ENCODE measurements at places on chromosomes 4 and X.

DNA sequence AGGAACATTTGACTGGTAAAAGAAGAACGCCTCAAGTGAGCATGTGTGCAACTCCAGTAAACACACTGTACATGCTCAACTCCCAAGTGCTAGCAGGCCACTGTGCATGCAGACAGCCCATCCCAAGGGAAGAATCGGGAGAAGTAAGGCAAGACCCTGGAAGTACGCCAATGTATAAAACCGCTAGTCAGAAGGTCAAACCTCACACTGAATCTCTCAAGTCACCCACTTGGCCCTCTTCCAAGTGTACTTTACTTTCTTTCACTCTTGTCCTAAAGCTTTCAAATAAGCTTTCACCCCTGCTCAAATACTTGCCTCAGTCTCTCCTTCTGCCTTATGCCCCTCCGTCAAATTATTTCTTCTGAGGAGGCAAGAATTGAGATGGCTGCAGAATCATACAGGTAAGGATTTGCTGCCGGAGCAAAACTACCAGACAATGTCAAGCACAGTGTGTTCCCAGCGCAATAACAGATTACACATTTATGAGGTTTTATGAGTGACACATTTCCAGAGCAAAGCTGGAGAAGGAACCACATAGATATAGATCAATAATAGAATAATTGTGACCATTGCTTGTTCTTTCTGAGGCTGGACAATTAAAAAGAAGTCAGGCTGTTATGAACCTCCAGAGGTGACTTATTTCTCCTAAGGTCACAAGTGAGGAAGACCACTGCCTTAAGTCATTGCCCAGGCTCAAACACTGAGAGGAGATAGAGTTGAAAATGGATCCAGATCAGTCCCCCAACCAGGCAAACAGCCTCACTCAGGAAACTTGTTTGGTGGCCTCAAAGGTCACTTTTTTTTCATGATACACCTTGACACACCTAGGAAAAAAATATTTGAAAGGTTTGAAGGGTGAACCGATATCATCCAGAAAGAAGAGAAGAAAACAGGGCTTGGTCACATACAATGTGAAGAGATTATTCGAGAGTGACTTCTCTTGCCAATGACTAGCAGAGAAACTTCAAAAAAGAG is 26.3 kb downstream of the CXCL1 start:
- no peak for DNase-seq
- no peaks in the 10 kb centered on the region for H3K27me3 ChIP-seq
- peaks cover 23% of the 10 kb centered on the region for H3K4me1 ChIP-seq
- H3K27ac ChIP-seq, result no peak overlapping the region

DNA sequence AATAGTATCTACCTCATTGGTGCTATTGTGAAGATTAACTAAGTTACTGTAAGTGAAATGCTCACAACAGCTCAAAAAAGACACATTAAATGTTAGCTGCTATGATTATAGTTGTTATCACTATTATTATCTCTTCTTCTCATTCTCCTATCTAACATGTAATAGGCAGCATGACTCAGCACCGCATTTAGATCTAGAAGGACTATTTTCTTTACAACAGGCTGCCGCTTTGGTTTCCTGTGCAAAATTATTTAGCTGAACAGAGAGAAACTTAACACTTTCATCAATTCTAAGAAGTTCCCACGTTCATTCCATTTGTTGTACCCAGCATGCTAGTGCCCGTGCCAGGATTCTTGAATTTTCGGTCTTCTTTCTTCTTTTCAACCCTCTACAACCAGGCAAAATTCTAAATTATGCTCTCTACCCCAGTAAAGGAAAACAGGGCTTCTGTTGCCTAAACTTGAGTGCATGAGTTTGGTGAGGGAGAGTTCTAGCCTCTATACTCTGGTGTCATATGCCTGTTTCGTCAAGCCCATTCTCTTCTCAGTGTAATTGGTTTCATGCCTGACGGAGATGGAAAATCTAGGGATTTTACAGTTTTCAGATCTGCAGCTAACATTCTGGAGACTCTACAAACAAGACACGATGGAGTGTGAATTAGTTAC is 378.9 kb downstream of the PPP1R2C start:
- H3K27me3 ChIP-seq, result no peaks in the 10 kb centered on the region
- peaks cover 1% of the 10 kb centered on the region for H3K4me1 ChIP-seq
- no peak for DNase-seq
- H3K27ac ChIP-seq, result no peak overlapping the region

DNA sequence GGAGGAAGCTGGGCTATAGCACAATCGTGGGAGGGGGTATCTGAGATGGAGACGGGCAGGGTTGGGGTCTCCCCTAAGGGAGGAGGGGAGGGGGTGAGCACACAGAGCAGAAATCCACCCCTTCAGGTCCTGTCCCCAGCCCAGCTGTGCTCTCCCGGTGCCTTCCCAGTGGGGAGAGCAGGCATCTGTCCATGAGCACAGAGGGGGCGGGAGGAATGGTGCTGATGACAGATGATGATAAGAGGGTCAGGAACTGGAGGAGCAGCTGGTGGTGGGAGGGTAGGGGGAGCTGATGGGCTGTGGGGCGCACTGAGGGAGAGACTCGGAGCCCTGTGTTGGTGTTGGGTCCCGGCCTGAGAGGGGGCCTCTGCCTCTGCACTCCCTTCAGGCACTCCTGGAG is 8.6 kb downstream of the ATP2B3 start:
- H3K4me3 ChIP-seq, result no peak overlapping the region
- no peak overlapping the region for H3K27ac ChIP-seq
- peaks cover 16% of the 10 kb centered on the region for H3K27me3 ChIP-seq
- no peaks in the 10 kb centered on the region for H3K4me1 ChIP-seq
- no peaks in the 10 kb centered on the region for H3K36me3 ChIP-seq
- no peak for DNase-seq

DNA sequence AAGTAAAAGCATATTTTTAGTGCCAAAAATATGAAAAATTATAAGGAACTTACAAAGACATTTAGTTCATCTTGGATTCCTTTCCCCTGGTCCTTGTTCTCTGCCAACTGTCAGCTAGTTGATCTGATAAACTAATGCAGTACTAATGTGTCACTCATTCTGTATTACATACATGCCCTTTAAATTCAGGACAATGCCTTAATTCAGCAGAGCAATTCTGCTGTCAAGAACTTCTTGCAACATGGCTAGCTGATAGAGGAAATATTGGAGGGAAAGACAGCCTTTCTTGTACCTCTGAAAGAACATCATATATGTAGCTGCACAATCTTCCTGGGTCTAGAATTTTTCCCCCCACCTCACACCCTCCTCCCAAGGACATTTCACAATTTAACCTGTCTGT is 480.1 kb downstream of the RPA4 start:
- no peak overlapping the region for H3K4me3 ChIP-seq
- no peaks in the 10 kb centered on the region for H3K36me3 ChIP-seq
- no peaks in the 10 kb centered on the region for H3K27me3 ChIP-seq
- peaks cover 7% of the 10 kb centered on the region for H3K4me1 ChIP-seq

GRCh38 chrX:142296421-142296820 is 91.3 kb upstream of the MAGEC2 start:
- no peak overlapping the region for H3K4me3 ChIP-seq
- H3K4me1 ChIP-seq, result peaks cover 2% of the 10 kb centered on the region
- H3K27me3 ChIP-seq, result no peaks in the 10 kb centered on the region
- DNase-seq, result no peak
- no peaks in the 10 kb centered on the region for H3K36me3 ChIP-seq

DNA sequence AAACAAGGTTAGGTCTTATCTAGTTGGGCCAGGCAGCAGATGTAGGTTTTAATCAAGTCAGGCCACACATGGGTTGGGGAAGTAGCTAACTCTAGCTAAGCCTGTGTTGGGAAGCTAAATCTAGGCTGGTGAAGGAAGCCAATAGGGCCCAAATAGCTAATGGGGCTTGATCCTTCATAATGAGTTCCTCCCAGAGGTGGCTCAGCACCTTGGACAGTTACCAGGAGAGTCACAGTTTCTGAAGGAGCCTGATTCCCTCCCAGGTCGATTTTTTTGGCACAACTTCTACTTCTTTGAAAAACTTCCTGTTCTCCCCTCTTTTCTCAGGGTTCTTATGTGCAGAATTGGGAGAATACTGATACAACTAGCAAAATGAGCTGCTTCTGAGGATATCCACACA is 242.5 kb upstream of the PRPS2 start:
- H3K36me3 ChIP-seq, result no peaks in the 10 kb centered on the region
- peak; percentile 23 for DNase-seq
- H3K27me3 ChIP-seq, result no peaks in the 10 kb centered on the region
- no peaks in the 10 kb centered on the region for H3K4me1 ChIP-seq
- no peak overlapping the region for H3K4me3 ChIP-seq
- no peak overlapping the region for H3K27ac ChIP-seq

GRCh38 chr4:139973616-139974015 is 180.4 kb downstream of the MAML3 start:
- no peak overlapping the region for H3K4me3 ChIP-seq
- no peak for DNase-seq
- H3K36me3 ChIP-seq, result no peaks in the 10 kb centered on the region
- peaks cover 15% of the 10 kb centered on the region for H3K4me1 ChIP-seq
- no peaks in the 10 kb centered on the region for H3K27me3 ChIP-seq

- no peak overlapping the region for H3K4me3 ChIP-seq
- no peaks in the 10 kb centered on the region for H3K4me1 ChIP-seq
- H3K36me3 ChIP-seq, result no peaks in the 10 kb centered on the region
- DNase-seq, result no peak
- H3K27ac ChIP-seq, result no peak overlapping the region
These were observed 49.2 kb upstream of the UGT2A1 start for GRCh38 chr4:69702201-69702600.

- peaks cover 21% of the 10 kb centered on the region for H3K27me3 ChIP-seq
- no peak overlapping the region for H3K27ac ChIP-seq
- H3K4me1 ChIP-seq, result peaks cover 16% of the 10 kb centered on the region
- no peak overlapping the region for H3K4me3 ChIP-seq
- peaks cover 11% of the 10 kb centered on the region for H3K36me3 ChIP-seq
- no peak for DNase-seq
These were observed 11.0 kb downstream of the SOD3 start for GRCh38 chr4:24806206-24806990.

DNA sequence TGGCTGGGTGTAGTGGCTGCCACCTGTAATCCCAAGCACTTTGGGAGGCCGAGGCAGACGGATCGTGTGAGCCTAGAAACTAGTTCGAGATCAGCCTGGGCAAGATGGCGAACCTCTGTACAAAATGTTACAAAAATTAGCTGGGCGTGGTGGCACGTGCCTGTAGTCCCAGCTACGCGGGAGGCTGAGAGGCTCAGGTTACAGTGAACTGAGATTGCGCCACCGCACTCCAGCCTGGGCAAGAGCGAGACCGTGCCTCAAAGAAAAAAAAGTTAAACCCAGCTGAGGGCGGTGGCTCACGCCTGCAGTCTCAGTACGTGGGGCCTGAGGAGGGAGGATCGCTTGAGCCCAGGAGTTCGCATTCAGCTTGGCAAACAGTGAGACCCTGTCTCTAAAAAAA is 1.1 kb downstream of the TKTL1 start:
- no peak overlapping the region for H3K27ac ChIP-seq
- no peaks in the 10 kb centered on the region for H3K4me1 ChIP-seq
- no peak overlapping the region for H3K4me3 ChIP-seq
- H3K36me3 ChIP-seq, result no peaks in the 10 kb centered on the region

- no peak overlapping the region for H3K4me3 ChIP-seq
- no peaks in the 10 kb centered on the region for H3K27me3 ChIP-seq
- H3K4me1 ChIP-seq, result no peaks in the 10 kb centered on the region
- no peak overlapping the region for H3K27ac ChIP-seq
- DNase-seq, result no peak
- H3K36me3 ChIP-seq, result peaks cover 5% of the 10 kb centered on the region
These were observed 1.5 kb downstream of the SRPK3 start for GRCh38 chrX:153782313-153782712.

DNA sequence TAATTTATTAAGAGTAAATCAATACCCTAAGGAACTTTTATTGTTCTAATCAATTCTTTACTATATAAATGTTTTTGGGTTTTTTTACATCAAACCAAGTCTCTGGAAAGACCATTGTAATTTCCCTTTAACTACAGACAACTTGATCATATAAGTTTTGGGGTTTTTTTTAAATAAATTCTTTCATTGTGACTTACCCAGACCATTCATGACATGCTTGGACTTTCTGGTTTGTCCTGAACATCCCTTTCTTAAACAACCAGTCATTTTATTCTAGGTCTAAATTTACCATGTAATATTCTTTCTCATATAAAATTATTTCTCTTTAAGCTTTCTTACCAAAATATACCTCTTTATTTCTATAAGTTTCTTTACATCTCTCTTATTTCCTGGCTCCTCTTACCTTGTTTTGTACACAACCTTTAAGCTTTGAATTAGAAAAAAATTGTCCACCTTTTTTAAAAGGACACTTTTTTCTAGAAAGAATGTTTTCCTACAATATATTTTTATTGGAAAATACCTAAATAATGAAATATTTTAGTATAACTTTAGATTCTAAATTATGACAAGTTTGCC is 8.4 kb downstream of the CNGA1 start:
- H3K4me3 ChIP-seq, result no peak overlapping the region
- DNase-seq, result no peak
- no peaks in the 10 kb centered on the region for H3K27me3 ChIP-seq
- peaks cover 34% of the 10 kb centered on the region for H3K36me3 ChIP-seq

- H3K4me1 ChIP-seq, result peaks cover 17% of the 10 kb centered on the region
- no peak overlapping the region for H3K4me3 ChIP-seq
- no peak overlapping the region for H3K27ac ChIP-seq
- H3K36me3 ChIP-seq, result peaks cover 20% of the 10 kb centered on the region
- H3K27me3 ChIP-seq, result no peaks in the 10 kb centered on the region
These were observed 28.8 kb downstream of the CCNI start for GRCh38 chr4:77047037-77047436.

DNA sequence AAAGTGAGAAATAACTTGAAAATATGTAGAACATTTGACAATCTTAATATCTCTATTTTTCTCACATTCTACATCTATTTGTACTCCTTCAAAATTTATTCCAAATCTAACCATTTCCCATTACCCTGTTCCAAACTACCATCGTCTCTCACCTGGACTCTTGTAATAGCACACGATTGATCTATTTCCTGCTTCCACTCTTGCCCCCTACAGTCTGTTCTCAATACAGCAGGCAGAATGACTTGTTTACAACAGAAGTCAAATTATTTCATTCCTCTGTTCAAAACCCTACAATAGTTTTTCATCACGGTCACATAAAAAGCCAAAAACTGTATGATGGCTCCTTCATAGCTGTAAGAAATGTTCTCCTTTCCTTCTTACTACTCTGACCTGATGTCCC is 21.1 kb upstream of the LUZP4 start:
- no peak overlapping the region for H3K27ac ChIP-seq
- H3K36me3 ChIP-seq, result no peaks in the 10 kb centered on the region
- no peaks in the 10 kb centered on the region for H3K4me1 ChIP-seq
- no peaks in the 10 kb centered on the region for H3K27me3 ChIP-seq
- no peak overlapping the region for H3K4me3 ChIP-seq

GRCh38 chr4:19230906-19231545 is 1020.7 kb upstream of the SLIT2 start:
- H3K4me3 ChIP-seq, result no peak overlapping the region
- no peaks in the 10 kb centered on the region for H3K36me3 ChIP-seq
- H3K27ac ChIP-seq, result no peak overlapping the region
- no peaks in the 10 kb centered on the region for H3K4me1 ChIP-seq
- H3K27me3 ChIP-seq, result no peaks in the 10 kb centered on the region
- no peak for DNase-seq

GRCh38 chrX:153065389-153065788 is 6.9 kb upstream of the PNMA6A start:
- H3K27ac ChIP-seq, result no peak overlapping the region
- no peak overlapping the region for H3K4me3 ChIP-seq
- H3K27me3 ChIP-seq, result no peaks in the 10 kb centered on the region
- DNase-seq, result no peak
- peaks cover 6% of the 10 kb centered on the region for H3K4me1 ChIP-seq

- H3K27ac ChIP-seq, result no peak overlapping the region
- DNase-seq, result no peak
- no peaks in the 10 kb centered on the region for H3K36me3 ChIP-seq
- H3K4me3 ChIP-seq, result no peak overlapping the region
- peaks cover 5% of the 10 kb centered on the region for H3K27me3 ChIP-seq
These were observed 67.0 kb downstream of the STK32B start for GRCh38 chr4:5118091-5118786.

Measured in progenitor cell of endocrine pancreas (in vitro differentiated cells).